Naive thymus-derived CD8-positive, alpha-beta T cell (primary cell): ENCODE measurements at places on chromosomes 16 and 17.

- DNase-seq: no peak
These were observed 397.5 kb downstream of the CDH11 start for GRCh38 chr16:64724339-64724738.

GRCh38 chr16:73610160-73610559 lies 562.2 kb upstream of the ZFHX3 start:
- DNase-seq: no peak

GRCh38 chr16:65908568-65908967 lies 457.9 kb upstream of the CDH5 start:
- no peak for DNase-seq

DNA sequence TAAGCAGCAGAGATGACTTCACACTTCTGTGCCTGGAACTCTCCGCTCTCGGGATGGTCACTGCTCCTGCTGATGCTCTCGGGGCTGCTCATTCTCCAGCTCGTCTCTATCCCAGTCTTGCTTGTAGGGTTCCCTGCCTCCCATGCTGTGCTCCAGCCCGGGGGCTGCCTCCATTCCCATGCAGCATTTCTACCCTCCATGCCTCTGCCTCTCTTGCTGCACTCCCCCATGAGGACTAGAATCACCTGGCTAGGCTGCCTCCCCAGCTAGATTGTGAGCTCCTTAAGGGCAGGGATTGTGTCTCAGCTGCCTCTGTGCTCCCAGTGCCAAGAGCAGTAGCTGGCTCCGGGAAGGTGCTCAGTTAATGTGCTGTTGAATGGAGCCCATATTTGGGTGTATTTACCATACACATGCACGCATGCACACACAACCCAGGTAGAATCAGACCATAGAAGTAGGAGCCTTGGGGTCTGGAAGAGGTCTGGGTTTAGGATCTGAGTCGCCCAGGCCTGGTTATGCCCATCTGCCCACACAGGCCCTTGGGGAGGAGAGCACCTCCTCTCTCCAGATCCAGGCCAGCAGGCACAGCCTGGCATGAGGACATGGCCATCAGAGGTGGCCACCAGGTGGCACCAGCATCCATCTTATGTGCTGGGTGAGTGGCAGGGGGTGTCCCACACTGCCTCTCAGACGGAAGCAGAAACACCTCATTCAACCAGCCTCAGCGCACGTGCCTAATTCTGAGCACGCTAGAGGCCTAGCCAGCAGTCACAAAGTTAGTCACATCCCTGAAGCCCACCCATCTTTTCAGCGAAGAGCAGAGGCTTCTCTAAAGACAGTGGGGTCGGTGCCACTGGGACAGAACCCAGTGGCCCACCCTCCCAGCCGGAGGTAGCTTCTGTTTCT lies 9.3 kb downstream of the GIT1 start:
- peak; percentile 90 for DNase-seq

GRCh38 chr16:512802-513201 lies 14.7 kb upstream of the CAPN15 start:
- DNase-seq: no peak

GRCh38 chr17:9116311-9116835 lies 95.1 kb downstream of the NTN1 start:
- no peak for DNase-seq

GRCh38 chr17:77150196-77150595 lies 9.4 kb downstream of the SEC14L1 start:
- DNase-seq: no peak

DNA sequence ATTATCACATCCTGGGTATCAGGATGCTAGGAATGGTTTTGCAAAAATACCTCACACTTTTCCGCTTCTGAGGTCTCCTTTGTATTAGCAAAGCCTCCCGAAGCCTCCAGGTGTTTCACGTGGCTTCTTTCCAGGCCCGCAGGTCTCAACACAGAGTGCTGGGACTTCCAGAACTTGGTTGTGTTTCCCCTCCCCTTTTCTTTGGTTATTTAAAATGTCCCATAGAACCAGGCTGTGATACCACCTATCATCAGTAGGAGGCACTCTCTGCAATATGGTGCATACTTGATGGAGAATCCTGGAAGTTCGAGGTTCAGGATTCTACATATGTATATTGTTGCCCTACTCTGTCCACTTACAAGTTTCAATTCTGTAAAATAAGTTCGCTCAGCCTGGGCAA lies 28.8 kb downstream of the ATP2C2 start:
- no peak for DNase-seq

GRCh38 chr17:9199571-9200551 lies 178.6 kb downstream of the NTN1 start:
- DNase-seq: no peak

DNA sequence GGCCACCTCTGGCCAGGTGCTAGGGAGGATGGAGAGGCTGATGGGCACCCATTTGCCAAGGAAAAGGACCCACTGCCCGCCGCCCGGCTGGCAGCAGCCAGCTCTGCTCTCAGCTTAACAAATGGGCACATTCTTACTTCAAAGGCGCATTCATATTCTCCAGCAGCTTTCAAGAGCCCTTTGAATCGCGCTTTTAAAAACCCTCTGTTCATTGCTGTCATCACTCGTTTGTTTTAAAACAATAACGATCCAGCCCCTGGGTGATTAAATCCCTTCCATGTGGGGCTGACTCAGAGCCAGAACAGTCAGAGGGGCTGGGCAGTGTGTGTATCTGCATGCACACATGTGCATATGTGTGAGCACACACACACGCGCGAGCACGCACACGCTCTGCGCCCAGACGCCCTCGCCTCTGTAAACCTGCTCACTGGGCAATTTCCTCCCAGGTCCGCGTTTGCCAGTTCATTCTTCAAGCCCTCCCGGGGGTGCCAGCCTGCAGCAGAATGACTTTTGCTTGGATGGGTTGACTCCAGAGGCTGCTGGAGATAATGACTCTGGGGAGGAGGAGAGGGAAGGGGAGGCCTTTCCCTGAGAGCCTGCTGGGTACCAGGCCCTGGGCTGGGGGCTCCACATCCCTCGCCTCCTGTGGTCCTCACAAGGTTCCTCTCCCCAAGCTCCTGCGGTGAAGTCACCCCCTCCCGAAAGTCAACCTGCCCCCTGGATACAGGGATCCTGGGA lies 133.1 kb downstream of the SDK2 start:
- DNase-seq: no peak

DNA sequence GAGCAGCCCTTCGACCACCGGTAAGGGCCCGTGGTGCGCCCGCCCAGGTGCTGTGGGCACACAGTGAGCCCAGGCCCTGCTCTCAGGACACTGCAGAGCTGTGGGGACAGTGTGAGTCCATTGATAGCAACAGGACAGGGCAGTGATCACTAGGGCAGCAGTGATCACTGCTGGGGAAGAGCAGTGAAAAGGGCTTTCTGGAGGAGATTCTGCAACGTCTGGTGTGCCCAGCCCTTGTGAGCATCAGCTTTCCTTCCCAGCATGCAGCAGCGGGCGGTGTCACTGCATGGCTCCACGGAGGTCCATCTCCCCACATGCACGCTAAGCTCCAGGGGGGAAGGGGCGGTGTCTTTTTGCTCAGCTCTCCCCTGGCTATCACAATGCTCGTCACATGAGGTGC lies 32.1 kb downstream of the MAP1LC3B start:
- DNase-seq: no peak

GRCh38 chr17:74282587-74283370 lies 8.7 kb downstream of the DNAI2 start:
- no peak for DNase-seq

DNA sequence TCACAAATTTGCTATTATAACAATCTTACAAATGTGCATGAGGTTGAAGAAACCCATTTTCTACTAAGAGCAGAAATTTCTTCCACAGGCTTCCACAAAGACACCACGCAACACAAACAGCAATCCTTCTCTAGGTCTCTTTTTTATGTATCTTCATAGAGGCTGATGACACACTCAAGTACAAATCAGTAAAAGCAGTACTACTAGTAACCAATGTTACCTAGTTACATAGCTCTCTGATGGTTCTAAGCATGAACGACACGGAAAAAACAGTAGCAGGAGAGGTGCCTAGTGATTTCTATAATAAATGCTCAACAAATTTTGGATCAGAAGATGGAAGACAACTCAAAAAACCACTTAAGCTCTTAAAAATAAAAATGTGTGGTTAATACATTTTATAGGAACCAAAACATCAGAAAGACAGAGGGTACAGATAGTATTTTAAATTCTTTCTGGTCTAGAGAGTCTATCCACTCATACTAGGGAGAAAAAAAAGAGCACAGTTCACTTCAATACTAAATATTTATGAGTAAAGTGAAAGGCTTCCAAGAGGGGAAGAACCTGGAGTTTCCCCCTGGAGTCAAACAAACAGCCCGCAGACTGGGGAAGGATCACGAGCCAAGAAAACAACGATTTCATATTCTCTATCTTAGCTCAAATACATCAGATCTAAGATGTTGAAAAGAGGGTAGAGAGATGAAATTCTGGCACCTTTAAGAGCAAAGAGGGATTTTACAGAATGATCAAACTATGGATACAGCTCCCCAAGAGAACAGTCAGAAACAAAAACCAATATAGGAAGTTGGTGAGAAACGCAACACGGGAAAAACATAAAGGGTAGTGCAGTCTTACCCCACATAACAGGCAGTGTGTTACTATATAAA lies 40.2 kb downstream of the SMG6 start:
- DNase-seq: no peak

GRCh38 chr17:50918933-50919296 lies 52.8 kb upstream of the TOB1 start:
- peak; percentile 37 for DNase-seq

DNA sequence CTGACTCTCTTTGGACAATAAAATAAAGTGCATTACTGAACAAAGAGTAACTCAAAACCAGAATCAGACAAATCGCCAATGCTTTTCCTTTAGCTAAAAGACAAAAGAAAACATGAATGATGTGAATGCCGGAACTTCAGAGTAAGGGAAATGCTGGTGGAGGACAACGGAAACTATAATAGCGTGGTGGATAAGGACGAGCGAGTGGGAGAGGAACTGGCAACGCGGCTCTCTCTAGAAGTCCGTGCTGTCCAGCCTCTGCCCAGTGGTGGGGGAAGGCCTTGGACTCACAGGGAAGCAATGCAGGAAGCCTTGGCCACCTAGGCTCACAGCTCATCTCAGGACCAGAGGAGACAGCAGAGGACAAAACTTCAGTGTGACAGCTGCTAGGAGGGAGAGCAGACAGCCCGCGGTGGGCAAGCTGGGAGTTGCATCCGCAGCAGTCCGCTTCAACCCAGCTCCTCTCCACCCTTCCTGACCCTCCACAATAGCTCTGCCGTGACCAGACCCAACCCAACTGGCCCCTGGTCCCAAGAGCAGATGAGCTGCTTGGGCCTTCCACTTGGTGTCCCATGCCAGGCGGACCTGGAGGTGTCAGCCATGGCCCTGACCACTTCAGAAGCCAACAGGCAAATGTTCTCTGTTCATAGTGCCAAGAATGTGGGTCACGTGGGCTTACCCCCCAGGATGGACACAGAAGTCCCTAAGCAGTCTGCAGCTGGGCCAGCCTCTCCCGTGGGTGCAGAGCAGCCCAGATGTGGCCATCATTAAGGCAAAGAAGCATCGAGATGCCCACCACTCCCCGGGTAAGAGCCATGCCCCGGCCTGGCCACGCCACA lies 5.3 kb upstream of the FAAP100 start:
- no peak for DNase-seq

GRCh38 chr16:89365044-89365467 lies 125.3 kb downstream of the ANKRD11 start:
- no peak for DNase-seq

DNA sequence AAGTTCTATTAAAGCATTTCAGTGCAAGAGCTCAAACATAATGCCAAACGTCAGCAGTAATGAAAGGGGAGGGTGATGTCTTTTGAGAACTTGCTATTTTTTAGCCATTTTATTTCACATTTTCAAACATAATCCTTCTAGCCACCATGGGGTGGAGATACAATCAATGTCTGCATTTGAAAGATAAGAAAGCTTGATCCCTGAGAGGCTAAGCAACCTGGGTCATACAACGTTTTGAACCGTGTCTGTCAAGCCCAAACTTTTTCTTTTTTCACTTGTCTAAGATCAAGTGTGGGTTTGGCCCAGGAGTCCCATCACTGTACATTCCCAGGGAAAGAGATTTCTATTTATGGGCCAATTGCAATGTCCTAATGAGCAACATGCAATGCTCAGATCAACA lies 331.1 kb downstream of the SLC39A11 start:
- no peak for DNase-seq

DNA sequence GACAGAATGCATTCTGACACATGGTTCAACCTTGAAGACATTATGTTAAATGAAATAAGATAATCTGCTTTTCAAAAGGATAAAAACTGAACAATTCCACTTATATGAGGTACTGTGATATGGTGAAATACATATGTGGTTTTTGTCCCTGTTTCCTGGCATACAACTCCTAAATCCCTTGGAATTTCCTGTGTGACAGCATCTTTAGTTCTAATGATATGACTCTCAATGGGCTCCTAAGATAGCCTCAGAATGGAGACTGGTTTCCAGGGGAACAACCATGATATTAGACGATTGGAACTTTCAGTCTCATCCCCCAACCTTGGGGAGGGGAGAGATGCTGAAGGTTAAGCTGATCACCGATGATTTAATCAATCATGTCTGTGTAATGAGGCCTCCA lies 37.7 kb upstream of the PHLPP2 start:
- no peak for DNase-seq

- DNase-seq: no peak
These were observed 70.9 kb downstream of the GNAO1 start for GRCh38 chr16:56262148-56262547.

- no peak for DNase-seq
These were observed 20.6 kb downstream of the SLC12A3 start for GRCh38 chr16:56885446-56886162.

- no peak for DNase-seq
These were observed 37.1 kb downstream of the NUP93 start for GRCh38 chr16:56767024-56767423.

GRCh38 chr17:80236911-80237310 lies 16.7 kb downstream of the SLC26A11 start:
- no peak for DNase-seq

DNA sequence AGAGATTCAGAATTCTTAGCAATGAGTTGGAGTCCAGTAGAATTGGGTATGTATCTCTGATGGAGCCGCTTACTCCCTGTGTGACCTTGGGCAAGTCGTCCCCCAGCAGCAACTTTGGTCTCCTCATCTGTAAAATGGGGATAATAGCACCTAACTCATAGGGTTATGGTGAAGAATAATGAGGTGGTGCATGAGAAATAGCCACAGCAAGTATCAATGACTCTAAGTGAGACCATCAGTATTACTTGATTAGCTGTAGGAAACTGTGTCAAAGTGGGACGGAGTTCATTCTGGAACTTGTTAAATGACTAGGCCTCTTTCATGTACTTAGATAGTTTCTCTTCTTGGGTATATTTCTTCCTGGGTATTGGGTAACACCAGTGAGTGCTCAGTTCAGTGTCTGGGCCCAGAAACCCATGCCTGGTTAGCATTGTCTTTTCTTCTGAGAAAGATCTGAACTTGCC lies 6.4 kb downstream of the PRKCB start:
- no peak for DNase-seq

GRCh38 chr17:45656527-45657181 lies 127.5 kb upstream of the CRHR1 start:
- DNase-seq: no peak

- no peak for DNase-seq
These were observed 103.8 kb downstream of the RAB11FIP4 start for GRCh38 chr17:31495022-31495885.
